H7 (cell line): ENCODE measurements at places on chromosomes 1 and 21. TPM values are rescaled to one million over a fixed set of nuclear protein-coding genes. Genes with fewer than 3 reads are reported as not detected.

The RGS1 gene
- 0.07 TPM in 1 of 2 replicates, not detected in the other for total RNA-seq

The KRTAP19-1 gene
- not detected in 2 replicates for total RNA-seq

The PALMD gene
- not detected in 2 replicates for total RNA-seq

The PLPPR5 gene
- 0.41 and 0.45 TPM in 2 replicates for total RNA-seq

The LHX8 gene
- total RNA-seq = not detected in 2 replicates

The SERPINC1 gene
- total RNA-seq = 1.7 TPM in 1 of 2 replicates, not detected in the other

The MYCL gene
- total RNA-seq = 49.0 and 52.5 TPM in 2 replicates

The SMPDL3B gene
- 8.6 and 14.8 TPM in 2 replicates for total RNA-seq

The CFAP126 gene
- total RNA-seq = not detected in 2 replicates

The GOLT1A gene
- 0.76 and 1.0 TPM in 2 replicates for total RNA-seq

The RIPK4 gene
- total RNA-seq = 10.5 and 11.7 TPM in 2 replicates

The FAM72B gene
- 20.6 and 32.4 TPM in 2 replicates for total RNA-seq

The DDX20 gene
- 39.3 and 39.4 TPM in 2 replicates for total RNA-seq

The IGFN1 gene
- total RNA-seq = 0.24 TPM in 1 of 2 replicates, not detected in the other

The SLAMF7 gene
- total RNA-seq = 0.24 TPM in 1 of 2 replicates, not detected in the other

The EVI5 gene
- total RNA-seq = 4.4 and 16.1 TPM in 2 replicates

The CD53 gene
- 0.14 and 0.26 TPM in 2 replicates for total RNA-seq
